ENCODE measurements at places on chromosomes 12 and 14.

GRCh38 chr12:129486931-129487330, 416.9 kb downstream of the TMEM132D start:
- H3K4me1 ChIP-seq: no peaks in the 10 kb centered on the region
- no peak overlapping the region for H3K4me3 ChIP-seq
- H3K27me3 ChIP-seq: no peaks in the 10 kb centered on the region
- H3K36me3 ChIP-seq: no peaks in the 10 kb centered on the region

DNA sequence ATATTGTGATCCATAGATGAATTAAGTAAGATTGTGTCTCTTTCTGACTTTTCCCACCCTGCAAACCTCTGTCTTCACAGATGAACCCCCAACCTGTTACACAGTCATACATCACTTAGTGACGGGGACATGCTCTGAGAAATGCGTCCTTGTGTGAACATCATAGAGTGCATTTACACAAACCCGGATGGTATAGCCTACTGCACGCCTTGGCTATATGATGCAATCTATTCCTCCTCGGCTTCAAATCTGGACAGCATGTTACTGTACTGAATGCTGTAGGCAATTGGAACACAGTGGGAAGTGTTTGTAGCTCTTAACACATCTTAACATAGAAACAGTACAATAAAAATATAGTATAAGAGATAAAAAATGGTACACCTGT, 7.4 kb upstream of the TESPA1 start:
- H3K36me3 ChIP-seq: no peaks in the 10 kb centered on the region
- H3K4me1 ChIP-seq: peaks cover 51% of the 10 kb centered on the region

- no peaks in the 10 kb centered on the region for H3K27me3 ChIP-seq
- peak overlapping the region; percentile 88 for H3K27ac ChIP-seq
- peak; percentile 33 for DNase-seq
- H3K4me3 ChIP-seq: peak overlapping the region; percentile 23
These were observed 38.4 kb upstream of the BCL2L14 start for GRCh38 chr12:12032260-12032791.

DNA sequence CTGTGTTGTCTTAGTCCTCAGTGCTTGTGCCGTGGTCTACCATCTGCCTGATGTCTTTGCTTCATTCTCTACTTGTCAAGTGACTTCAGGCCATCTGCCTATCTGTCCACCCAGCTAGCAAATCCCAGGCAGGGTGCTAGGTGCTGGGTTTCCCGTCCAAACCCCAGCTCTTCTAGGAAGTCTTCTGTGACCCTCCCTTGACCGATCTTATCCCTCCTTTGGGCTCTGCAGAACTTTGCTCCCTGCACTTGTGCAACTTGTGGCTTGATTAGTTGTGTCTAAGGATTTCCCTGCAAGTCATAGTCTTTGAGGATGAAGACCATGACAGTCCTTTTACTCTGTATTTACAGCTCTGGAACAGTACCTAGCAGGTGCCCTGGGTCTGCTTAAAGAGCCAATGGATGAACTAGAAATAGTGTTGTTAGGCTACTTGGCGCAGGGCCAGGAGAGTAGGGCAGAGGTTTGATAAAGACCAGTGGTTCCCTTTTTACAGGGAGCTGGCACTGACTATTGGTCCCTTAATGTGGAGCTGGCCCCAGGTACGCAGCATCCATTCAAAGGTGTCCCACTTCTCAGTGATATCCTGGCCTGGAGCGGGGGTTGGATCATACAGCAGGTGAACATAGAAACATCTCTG, 60.1 kb downstream of the ADCK1 start:
- H3K36me3 ChIP-seq: no peaks in the 10 kb centered on the region
- H3K4me1 ChIP-seq: no peaks in the 10 kb centered on the region
- H3K27ac ChIP-seq: no peak overlapping the region
- DNase-seq: no peak
- no peak overlapping the region for H3K4me3 ChIP-seq

- no peaks in the 10 kb centered on the region for H3K36me3 ChIP-seq
- H3K4me3 ChIP-seq: no peak overlapping the region
- H3K27me3 ChIP-seq: no peaks in the 10 kb centered on the region
These were observed 48.1 kb downstream of the BEGAIN start for GRCh38 chr14:100539003-100539660.

- H3K36me3 ChIP-seq: no peaks in the 10 kb centered on the region
- peak; percentile 12 for DNase-seq
- H3K4me3 ChIP-seq: no peak overlapping the region
These were observed 7.8 kb upstream of the SERPINA9 start for GRCh38 chr14:94483729-94484275.

- no peaks in the 10 kb centered on the region for H3K27me3 ChIP-seq
- DNase-seq: no peak
- no peaks in the 10 kb centered on the region for H3K36me3 ChIP-seq
- peaks cover under 1% of the 10 kb centered on the region for H3K4me1 ChIP-seq
- H3K4me3 ChIP-seq: no peak overlapping the region
These were observed 5.9 kb upstream of the APOLD1 start for GRCh38 chr12:12779529-12779928.

DNA sequence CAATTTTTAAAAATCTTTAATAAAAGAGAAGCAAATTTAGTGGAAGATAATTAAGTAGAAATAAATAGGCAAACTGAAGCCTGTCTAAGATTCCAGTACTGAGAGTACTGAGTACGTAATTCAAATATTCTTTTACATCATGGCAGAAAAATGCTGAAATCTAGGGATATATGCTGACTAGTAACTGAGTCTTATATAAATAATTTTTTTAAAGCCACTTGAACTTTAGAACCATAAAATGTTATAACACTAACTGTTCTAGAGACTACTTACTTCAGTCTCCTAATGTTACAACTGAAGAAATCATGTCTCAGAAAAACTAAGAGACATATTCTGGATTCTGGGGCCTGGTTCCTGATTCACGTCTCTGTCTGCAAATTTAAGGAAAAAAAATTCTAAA, 230.6 kb upstream of the PLEKHG7 start:
- no peaks in the 10 kb centered on the region for H3K27me3 ChIP-seq
- no peak for DNase-seq
- no peaks in the 10 kb centered on the region for H3K36me3 ChIP-seq
- peaks cover 38% of the 10 kb centered on the region for H3K4me1 ChIP-seq
- no peak overlapping the region for H3K27ac ChIP-seq

DNA sequence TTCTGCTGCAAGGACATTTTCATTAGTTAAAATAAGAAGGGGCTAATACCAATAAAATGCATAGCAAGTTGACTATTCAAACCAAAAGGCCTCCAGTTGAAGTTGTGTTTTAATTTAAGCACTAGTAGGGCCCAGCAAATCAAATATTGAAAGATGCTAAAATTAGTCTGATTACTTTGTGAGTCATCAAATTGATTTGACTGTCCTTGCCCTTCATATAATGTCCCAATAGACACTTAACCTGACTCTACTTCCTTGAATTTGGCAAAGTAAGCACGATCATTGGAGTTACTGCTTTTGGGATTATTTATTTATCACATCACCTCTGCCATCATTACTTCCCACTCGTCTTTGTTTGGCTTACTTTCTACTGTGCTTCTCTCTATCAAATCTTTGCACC, 798.5 kb downstream of the DIO2 start:
- H3K4me3 ChIP-seq: no peak overlapping the region
- H3K27ac ChIP-seq: no peak overlapping the region
- no peaks in the 10 kb centered on the region for H3K36me3 ChIP-seq
- DNase-seq: no peak
- H3K27me3 ChIP-seq: no peaks in the 10 kb centered on the region
- no peaks in the 10 kb centered on the region for H3K4me1 ChIP-seq

DNA sequence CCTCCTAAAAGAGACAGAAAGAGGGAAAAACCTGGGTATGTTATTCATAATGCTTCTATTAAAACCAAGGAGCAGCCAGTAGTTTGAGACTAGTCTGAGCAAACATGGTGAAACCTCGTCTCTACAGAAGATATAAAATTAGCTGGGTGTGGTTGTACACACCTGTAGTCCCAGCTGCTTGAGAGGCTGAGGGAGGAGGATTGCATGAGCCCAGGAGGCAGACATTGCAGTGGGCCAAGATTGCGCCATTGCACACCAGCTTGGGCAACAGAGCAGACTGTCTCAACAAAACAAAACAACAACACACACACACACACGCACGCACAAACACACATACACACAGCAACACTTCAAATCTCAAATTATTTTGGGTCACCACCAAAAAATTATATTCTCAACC, 27.8 kb downstream of the HECTD4 start:
- no peaks in the 10 kb centered on the region for H3K27me3 ChIP-seq
- peaks cover 13% of the 10 kb centered on the region for H3K4me1 ChIP-seq
- no peak overlapping the region for H3K4me3 ChIP-seq
- no peak overlapping the region for H3K27ac ChIP-seq
- H3K36me3 ChIP-seq: no peaks in the 10 kb centered on the region

DNA sequence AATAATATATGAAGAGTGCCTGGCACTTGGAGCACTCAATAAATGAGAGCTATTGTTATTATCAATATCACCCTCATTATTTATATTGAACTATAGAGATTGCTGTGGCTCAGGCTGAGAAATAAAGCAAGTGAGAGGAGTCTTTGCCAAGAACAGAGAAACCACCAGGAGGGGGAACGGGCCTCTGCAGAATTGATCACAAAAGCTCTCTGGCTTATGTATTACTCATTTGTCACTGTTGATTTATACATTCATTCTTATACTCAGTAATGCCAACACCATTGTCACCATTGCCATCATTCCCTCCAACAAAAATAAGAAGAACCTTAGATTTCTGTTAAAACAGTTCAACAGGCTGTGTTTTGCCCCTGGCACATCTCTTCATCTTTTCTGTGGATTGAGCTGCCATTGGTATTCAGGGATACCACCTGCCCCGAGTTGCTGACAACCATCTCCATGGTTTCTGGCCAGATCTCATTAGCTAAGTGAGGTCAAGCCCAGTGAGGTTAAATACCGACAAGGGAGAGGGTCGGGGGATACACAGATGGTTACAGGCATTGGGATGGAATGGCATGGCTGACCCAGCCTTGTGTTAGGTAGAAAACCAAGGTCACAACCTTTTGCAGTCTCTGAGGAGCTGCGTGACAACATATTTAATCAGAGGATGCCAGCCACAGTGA, 21.8 kb upstream of the PCNX1 start:
- H3K4me1 ChIP-seq: peaks cover 82% of the 10 kb centered on the region
- peak overlapping the region; percentile 85 for H3K27ac ChIP-seq
- peak; percentile 86 for DNase-seq
- no peak overlapping the region for H3K4me3 ChIP-seq

DNA sequence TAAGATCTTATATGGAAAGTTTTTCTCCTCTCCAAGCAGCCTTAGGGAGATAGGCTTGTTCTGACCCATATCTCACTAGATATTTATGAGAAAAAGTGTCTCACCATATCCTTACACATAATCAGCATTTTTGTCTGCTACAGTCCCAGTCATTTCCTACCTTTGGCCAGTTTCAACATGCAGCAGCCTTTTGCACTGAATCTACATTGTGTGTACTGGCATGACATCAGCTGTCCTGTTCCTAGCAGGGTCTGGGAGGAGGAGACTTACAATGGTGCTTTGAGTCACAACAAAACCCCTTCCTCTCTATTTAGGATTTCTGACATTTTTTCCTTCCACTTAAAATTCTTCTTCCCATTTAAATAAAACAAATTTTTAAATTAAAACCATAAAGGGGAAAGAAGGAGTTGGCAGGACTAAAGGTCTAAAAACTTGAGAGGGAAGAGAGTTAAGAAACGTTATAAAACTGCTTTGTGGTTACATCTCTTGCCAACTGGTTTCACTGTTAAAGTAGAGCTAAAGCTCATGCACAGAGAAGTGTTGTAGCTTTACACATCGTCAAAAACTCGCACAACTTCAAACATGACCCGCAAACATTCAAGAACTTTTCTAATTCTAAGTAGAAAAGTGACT, 53.3 kb upstream of the CERS5 start:
- no peak overlapping the region for H3K27ac ChIP-seq
- H3K27me3 ChIP-seq: no peaks in the 10 kb centered on the region
- peaks cover 28% of the 10 kb centered on the region for H3K36me3 ChIP-seq

- H3K4me3 ChIP-seq: no peak overlapping the region
- peaks cover 3% of the 10 kb centered on the region for H3K4me1 ChIP-seq
- no peak for DNase-seq
- no peak overlapping the region for H3K27ac ChIP-seq
- peaks cover 17% of the 10 kb centered on the region for H3K27me3 ChIP-seq
- no peaks in the 10 kb centered on the region for H3K36me3 ChIP-seq
These were observed 5.1 kb upstream of the TNFAIP2 start for GRCh38 chr14:103118018-103118662.

DNA sequence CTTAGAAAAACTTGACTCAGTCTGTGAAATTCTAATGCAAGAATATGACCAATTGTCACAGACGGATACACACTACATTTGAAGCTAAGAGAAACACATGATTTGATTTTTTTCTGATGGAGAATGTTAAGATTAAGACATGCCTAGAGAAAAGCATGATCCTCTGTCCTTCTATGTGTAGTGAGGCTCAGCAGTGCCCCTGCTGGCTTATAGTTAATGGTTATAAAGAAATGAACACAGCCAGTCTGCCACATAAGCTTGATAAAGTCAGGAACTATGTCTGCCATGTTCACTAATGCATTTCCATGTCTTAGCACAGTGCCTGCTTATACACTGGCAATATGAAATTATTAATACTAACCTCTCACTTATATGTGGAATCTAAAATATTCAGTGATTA, 168.1 kb upstream of the DAAM1 start:
- H3K36me3 ChIP-seq: no peaks in the 10 kb centered on the region
- peaks cover 6% of the 10 kb centered on the region for H3K27me3 ChIP-seq
- no peaks in the 10 kb centered on the region for H3K4me1 ChIP-seq
- H3K4me3 ChIP-seq: no peak overlapping the region
- no peak for DNase-seq

DNA sequence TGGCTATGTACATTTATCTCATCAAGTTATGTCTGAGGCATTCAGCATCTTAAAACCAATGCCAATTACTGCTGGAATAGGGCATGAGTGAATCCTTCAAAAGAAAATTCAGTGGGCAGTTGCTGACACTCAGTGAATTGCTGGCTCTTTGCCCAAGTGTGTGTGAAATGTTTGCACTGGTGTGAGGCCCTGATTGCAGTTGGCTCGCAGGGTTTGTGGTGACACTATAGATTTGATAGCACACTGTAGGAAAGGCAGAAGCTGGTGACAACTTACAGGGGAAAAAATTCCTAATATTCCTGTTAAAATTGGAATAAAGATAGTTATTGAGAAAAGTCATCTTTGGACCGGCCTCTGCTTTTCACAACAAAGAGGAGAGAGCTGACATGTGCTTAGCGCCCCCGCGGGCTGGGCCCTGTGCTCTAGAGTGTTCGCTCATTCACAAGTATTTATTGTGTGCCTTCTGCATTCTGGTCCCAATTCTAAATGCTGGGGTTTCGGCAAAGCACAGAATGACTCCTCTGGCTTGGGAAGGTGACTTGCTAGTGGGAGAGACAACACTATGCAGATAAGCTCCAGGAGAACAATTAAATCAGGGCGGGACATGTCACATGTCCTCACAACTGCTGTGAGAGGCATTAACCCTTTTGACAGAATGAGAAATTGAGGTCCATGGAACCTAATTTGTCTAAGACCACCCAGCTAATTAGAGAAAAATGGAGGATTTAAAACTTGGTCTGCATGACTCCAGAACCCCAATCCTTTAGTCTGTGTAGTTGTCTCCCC, 418.7 kb downstream of the NPAS3 start:
- no peak overlapping the region for H3K27ac ChIP-seq
- no peaks in the 10 kb centered on the region for H3K36me3 ChIP-seq
- H3K4me1 ChIP-seq: no peaks in the 10 kb centered on the region
- no peak for DNase-seq
- H3K4me3 ChIP-seq: no peak overlapping the region

- no peak overlapping the region for H3K4me3 ChIP-seq
- no peak overlapping the region for H3K27ac ChIP-seq
- no peak for DNase-seq
- no peaks in the 10 kb centered on the region for H3K4me1 ChIP-seq
- no peaks in the 10 kb centered on the region for H3K36me3 ChIP-seq
- H3K27me3 ChIP-seq: peaks cover 15% of the 10 kb centered on the region
These were observed 88.4 kb downstream of the BBS10 start for GRCh38 chr12:76259660-76260389.

- peaks cover under 1% of the 10 kb centered on the region for H3K27me3 ChIP-seq
- no peaks in the 10 kb centered on the region for H3K36me3 ChIP-seq
- DNase-seq: no peak
- no peak overlapping the region for H3K4me3 ChIP-seq
- no peak overlapping the region for H3K27ac ChIP-seq
These were observed 3.8 kb downstream of the LRP1 start for GRCh38 chr12:57131896-57132744.

Measured in activated CD4-positive, alpha-beta memory T cell treated with anti-CD3 and anti-CD28 coated beads for 36 hours (primary cell).